ENCODE measurements at places on chromosomes 5 and 9. TPM values are rescaled to one million over a fixed set of nuclear protein-coding genes. Genes with fewer than 3 reads are reported as not detected.

The GFRA3 gene
- polyA plus RNA-seq, result 0.73 TPM

- H3K27me3 ChIP-seq, result no peaks in the 10 kb centered on the region
- no peaks in the 10 kb centered on the region for H3K4me1 ChIP-seq
These were observed 5.5 kb downstream of the ZNF354C start for GRCh38 chr5:179065703-179066102.

DNA sequence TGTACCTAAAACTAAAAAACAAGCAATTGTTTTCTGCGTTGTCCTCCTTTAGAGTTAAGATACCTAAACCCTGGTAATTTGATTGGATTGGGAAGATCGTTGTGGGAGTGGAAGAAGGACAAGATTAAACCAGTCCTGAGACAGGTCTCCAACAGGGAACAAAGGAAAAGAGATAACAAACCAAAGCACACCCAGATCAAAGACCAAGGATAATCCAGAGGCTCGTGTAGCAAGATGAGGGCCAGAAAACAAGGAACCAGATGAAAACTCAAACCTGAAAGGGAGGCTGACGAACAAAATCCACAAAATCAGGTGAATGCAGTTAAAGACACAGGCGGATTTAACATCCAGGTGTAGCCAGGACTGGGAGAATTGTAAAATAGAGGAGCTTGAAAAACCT is 618.1 kb downstream of the SLCO4C1 start:
- H3K4me3 ChIP-seq, result no peak overlapping the region
- H3K4me1 ChIP-seq, result no peaks in the 10 kb centered on the region
- H3K36me3 ChIP-seq, result no peaks in the 10 kb centered on the region

The PCDHGA2 gene
- polyA plus RNA-seq, result not detected

- H3K4me3 ChIP-seq, result no peak overlapping the region
- no peaks in the 10 kb centered on the region for H3K4me1 ChIP-seq
- H3K27me3 ChIP-seq, result no peaks in the 10 kb centered on the region
- no peaks in the 10 kb centered on the region for H3K36me3 ChIP-seq
These were observed 9.9 kb upstream of the OSMR start for GRCh38 chr5:38835887-38836286.

- no peak within 1 kb of the TSS for H3K27ac ChIP-seq
- no peak for DNase-seq
- H3K36me3 ChIP-seq, result no peaks in the 10 kb centered on the region
- H3K4me3 ChIP-seq, result peak within 1 kb of the TSS; percentile 20
These were observed at the start of gene IRX1 for GRCh38 chr5:3595006-3595961. Gene IRX1, plus strand, starts transcription at chr5:3595832. Its CDS starts 274 bp downstream, at chr5:3596106.

The HACD4 gene
- polyA plus RNA-seq, result 1.4 TPM

The GKAP1 gene
- 3.2 TPM for polyA plus RNA-seq

The ADAMTS13 gene
- 0.69 TPM for polyA plus RNA-seq

- no peaks in the 10 kb centered on the region for H3K27me3 ChIP-seq
- H3K4me1 ChIP-seq, result no peaks in the 10 kb centered on the region
- H3K4me3 ChIP-seq, result no peak overlapping the region
- H3K36me3 ChIP-seq, result no peaks in the 10 kb centered on the region
- no peak overlapping the region for H3K27ac ChIP-seq
These were observed 116.0 kb downstream of the TENT4A start for GRCh38 chr5:6829150-6829784.

GRCh38 chr5:81207009-81207408 is 26.1 kb upstream of the CKMT2 start:
- no peak overlapping the region for H3K27ac ChIP-seq
- H3K27me3 ChIP-seq, result no peaks in the 10 kb centered on the region
- no peaks in the 10 kb centered on the region for H3K4me1 ChIP-seq
- H3K36me3 ChIP-seq, result no peaks in the 10 kb centered on the region
- H3K4me3 ChIP-seq, result no peak overlapping the region
- DNase-seq, result no peak

DNA sequence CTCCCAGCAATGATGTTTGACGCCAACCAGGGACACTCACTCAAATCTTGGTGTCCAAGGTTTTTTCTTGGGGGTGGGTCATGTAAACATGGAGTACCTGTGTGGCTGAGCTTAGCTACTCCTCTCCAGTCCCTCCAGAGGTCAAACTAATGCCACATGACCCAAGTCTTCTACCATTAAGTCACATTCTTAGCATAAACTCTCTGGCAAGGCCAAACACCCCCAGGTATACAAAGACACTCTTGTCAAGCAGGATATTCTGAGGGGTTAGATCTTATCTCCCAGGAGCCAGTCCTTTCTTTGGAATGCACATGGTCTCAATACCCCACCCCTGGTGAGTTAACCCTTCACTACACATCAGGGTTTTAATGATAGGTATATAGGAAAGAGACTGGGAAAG is 161.4 kb downstream of the PDZD2 start:
- no peak for DNase-seq
- no peaks in the 10 kb centered on the region for H3K27me3 ChIP-seq
- H3K27ac ChIP-seq, result no peak overlapping the region

DNA sequence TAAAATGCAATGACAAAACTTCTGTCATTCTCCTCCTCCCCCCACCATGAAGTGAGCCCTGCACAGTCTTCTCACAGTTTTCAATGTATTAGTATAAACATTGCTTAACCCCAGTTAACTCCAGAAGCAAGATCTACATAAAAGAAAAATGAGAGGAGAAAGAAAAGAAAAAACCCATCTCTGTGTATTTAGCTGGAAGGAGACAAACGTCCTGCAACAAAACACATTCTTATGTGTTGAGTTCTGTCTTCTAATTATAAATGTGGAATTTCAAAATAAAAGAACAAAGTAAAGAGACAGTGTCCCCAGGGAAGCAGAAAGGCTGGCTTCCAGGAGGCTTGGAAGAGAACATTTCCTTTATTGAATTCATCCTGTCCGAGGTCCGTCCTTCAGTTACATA is 491.9 kb upstream of the TUSC1 start:
- H3K4me3 ChIP-seq, result no peak overlapping the region
- H3K36me3 ChIP-seq, result no peaks in the 10 kb centered on the region
- no peaks in the 10 kb centered on the region for H3K4me1 ChIP-seq
- H3K27me3 ChIP-seq, result no peaks in the 10 kb centered on the region
- H3K27ac ChIP-seq, result no peak overlapping the region

- H3K36me3 ChIP-seq, result no peaks in the 10 kb centered on the region
- H3K4me1 ChIP-seq, result no peaks in the 10 kb centered on the region
- no peak for DNase-seq
- H3K27me3 ChIP-seq, result no peaks in the 10 kb centered on the region
- H3K4me3 ChIP-seq, result no peak overlapping the region
These were observed 228.8 kb downstream of the PLK2 start for GRCh38 chr5:58231041-58231440.

- H3K4me1 ChIP-seq, result no peaks in the 10 kb centered on the region
- no peaks in the 10 kb centered on the region for H3K36me3 ChIP-seq
- no peak for DNase-seq
These were observed 38.3 kb upstream of the FBXL17 start for GRCh38 chr5:108420158-108420557.

- peak overlapping the region; percentile 55 for H3K4me3 ChIP-seq
- no peaks in the 10 kb centered on the region for H3K36me3 ChIP-seq
These were observed 334.4 kb downstream of the CWC27 start for GRCh38 chr5:65102976-65103711.

The CYLC2 gene
- not detected for polyA plus RNA-seq

- no peaks in the 10 kb centered on the region for H3K27me3 ChIP-seq
- H3K36me3 ChIP-seq, result no peaks in the 10 kb centered on the region
- peaks cover 27% of the 10 kb centered on the region for H3K4me1 ChIP-seq
- no peak overlapping the region for H3K4me3 ChIP-seq
- H3K27ac ChIP-seq, result no peak overlapping the region
- DNase-seq, result no peak
These were observed 4.0 kb downstream of the SLC35D2 start for GRCh38 chr9:96379461-96379860.

DNA sequence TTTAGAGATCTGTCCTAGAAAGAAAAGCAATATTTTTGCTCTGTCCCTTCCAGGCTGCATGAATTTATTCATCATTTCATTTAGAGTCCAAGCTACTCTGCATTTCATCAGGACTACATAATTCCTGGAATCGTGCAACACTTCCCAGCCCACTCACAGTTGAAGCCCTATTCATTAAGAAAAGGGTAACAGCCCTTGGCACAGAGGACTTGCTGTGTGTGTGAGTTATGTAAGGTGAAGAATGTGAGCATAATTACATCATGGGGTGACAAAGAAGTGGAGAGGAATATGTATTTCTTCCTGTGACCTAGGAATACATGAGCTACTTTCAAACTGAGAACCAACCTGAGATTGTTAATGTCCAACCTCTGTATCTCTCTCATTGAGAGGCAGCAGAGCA is 317.4 kb downstream of the ARHGEF28 start:
- no peak for DNase-seq
- no peaks in the 10 kb centered on the region for H3K27me3 ChIP-seq
- no peaks in the 10 kb centered on the region for H3K4me1 ChIP-seq
- no peak overlapping the region for H3K4me3 ChIP-seq
- no peak overlapping the region for H3K27ac ChIP-seq

- peaks cover 2% of the 10 kb centered on the region for H3K36me3 ChIP-seq
- no peak for DNase-seq
- no peaks in the 10 kb centered on the region for H3K4me1 ChIP-seq
- H3K4me3 ChIP-seq, result no peak overlapping the region
These were observed 41.1 kb downstream of the NDUFS4 start for GRCh38 chr5:53601570-53601969.

DNA sequence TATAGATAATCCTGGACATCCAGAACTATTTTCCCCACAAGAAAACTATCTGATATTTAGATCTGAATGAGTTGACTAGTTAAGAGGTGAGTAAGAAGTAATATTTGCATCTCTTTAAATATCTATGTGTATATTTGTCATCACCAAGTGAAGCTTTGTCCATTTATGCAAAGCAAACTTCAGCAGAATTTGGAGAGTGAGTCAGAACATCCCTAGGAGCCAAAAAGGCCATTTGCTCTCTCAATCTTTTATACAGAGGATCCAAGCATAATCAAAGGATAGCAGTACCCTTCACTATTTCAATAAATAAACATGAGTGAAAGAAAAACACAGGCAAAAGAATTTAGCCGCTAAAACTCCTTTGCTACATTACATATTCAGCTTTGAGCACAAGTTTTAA is 454.4 kb downstream of the NR2F1-AS1 start:
- DNase-seq, result no peak
- H3K27me3 ChIP-seq, result no peaks in the 10 kb centered on the region
- H3K36me3 ChIP-seq, result no peaks in the 10 kb centered on the region
- H3K4me1 ChIP-seq, result peaks cover 11% of the 10 kb centered on the region
- no peak overlapping the region for H3K4me3 ChIP-seq

DNA sequence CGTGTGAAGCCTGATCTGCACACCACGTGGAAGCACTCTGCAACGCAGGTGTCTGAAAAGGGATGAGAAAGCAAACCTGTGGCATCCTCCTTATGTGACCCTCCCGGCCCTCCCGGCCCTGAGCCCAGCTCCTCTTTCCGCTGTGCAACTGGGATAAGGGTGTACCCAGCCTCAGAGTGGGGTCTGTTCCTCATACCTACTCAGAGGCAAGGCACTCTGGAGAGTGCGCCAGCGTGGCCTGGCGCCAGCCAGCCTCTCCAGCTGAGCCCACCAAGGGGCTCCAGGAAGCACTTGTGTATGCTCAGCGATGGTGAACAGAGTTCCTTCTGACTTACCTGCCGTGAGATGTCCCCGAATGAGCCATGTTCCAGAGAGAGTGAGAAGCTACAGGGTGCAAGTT is 102.8 kb downstream of the IRX1 start:
- no peaks in the 10 kb centered on the region for H3K27me3 ChIP-seq
- H3K36me3 ChIP-seq, result no peaks in the 10 kb centered on the region
- no peak overlapping the region for H3K27ac ChIP-seq
- H3K4me1 ChIP-seq, result no peaks in the 10 kb centered on the region
- H3K4me3 ChIP-seq, result no peak overlapping the region
- no peak for DNase-seq

GRCh38 chr9:125659201-125659840 is 47.7 kb downstream of the MAPKAP1 start:
- H3K27me3 ChIP-seq, result no peaks in the 10 kb centered on the region
- no peak overlapping the region for H3K27ac ChIP-seq
- DNase-seq, result no peak

Data from sigmoid colon (tissue), 7 donors.